ENCODE measurements at places on chromosomes 16 and 17.

DNA sequence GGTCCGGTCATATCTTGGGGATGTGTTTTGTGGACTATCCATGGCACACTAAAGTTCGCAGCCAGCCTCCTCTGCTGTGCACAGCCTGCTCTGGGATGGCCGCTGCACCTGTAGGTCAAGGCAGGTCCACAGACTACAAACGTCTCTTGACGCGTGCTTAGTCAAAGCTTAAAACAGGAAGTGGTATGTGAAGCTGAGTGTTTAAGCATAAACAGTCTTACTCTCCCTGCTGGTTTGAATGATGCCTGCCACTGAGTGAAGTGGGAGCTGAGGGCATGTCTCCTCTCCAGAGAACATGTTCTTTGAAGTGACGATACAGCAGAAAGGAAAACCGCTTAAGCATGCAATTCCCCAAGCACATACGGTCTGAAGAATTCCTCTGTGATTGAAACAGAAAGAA lies 365.6 kb downstream of the SLC39A11 start:
- peaks cover 43% of the 10 kb centered on the region for H3K4me1 ChIP-seq
- no peaks in the 10 kb centered on the region for H3K36me3 ChIP-seq
- H3K27me3 ChIP-seq, result no peaks in the 10 kb centered on the region
- peak overlapping the region; percentile 64 for H3K27ac ChIP-seq

DNA sequence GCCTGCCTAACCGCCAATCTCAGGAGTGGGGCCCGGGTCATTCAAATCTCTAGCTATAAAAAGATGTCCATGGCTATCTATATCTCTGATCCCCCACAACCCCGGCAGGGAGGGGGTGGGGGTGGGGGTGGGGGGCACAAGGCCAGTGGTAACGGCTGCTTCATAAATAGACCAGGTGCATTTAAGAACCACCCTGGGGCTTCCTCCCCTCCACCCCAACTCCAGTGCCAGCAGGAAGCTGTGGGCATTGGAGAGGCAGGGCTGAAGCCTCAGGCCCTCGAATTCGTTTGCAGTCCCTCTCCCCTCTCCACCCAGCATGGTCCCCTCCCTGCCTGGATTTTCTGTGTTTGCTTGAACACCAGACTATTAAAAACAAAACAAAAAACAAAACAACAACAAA lies 56.0 kb downstream of the RAP1GAP2 start:
- no peak overlapping the region for H3K27ac ChIP-seq
- DNase-seq, result no peak
- peaks cover 21% of the 10 kb centered on the region for H3K4me1 ChIP-seq

- DNase-seq, result no peak
- peaks cover 17% of the 10 kb centered on the region for H3K27me3 ChIP-seq
- H3K4me1 ChIP-seq, result peaks cover 6% of the 10 kb centered on the region
- H3K36me3 ChIP-seq, result no peaks in the 10 kb centered on the region
Measured at GRCh38 chr17:73705594-73705993, 61.3 kb upstream of the SDK2 start.

GRCh38 chr17:78893684-78894083 lies 9.3 kb downstream of the CEP295NL start:
- H3K27me3 ChIP-seq, result no peaks in the 10 kb centered on the region
- peaks cover 58% of the 10 kb centered on the region for H3K4me1 ChIP-seq
- no peak for DNase-seq
- H3K4me3 ChIP-seq, result no peak overlapping the region
- H3K27ac ChIP-seq, result peak overlapping the region; percentile 71

- H3K4me3 ChIP-seq, result no peak overlapping the region
- H3K27me3 ChIP-seq, result no peaks in the 10 kb centered on the region
- H3K4me1 ChIP-seq, result no peaks in the 10 kb centered on the region
- H3K27ac ChIP-seq, result no peak overlapping the region
- DNase-seq, result no peak
Measured at GRCh38 chr16:26189536-26189935, 497.8 kb downstream of the HS3ST4 start.

GRCh38 chr17:58385359-58385899 lies 31.9 kb downstream of the RNF43 start:
- H3K36me3 ChIP-seq, result no peaks in the 10 kb centered on the region
- H3K27ac ChIP-seq, result no peak overlapping the region
- no peak overlapping the region for H3K4me3 ChIP-seq
- H3K27me3 ChIP-seq, result peaks cover 32% of the 10 kb centered on the region

DNA sequence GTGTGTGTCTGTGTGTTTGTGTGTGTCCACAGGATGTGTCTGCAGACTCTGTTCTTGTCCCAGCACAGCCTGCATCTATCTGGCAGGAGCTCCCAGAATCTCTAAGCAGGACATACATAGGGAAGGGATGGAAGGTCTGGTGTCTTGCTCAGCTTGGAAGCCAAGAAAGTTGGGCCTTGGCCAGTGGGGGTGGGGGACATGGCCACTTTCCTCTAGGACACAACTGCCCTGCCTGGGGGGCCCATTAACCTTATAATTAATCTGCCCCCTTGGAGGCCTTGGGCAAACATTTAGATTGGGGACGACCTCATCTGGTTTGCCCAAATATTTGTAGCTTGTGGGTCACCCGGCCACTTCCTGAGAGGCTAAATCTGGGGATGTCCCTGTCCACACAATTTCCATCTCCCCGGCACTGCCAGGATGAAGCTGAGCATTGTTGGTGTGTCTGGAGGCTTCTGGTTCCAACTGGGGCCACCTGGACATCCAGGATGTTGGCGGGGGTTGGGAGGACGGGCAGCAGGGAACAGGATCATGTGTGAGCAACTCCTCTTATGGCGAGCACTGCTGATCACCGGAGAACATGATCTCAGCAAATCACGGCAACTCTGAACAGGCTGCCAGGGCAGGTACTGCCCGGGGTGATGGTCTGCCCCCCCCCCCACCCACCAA lies 17.2 kb upstream of the FOXF1 start:
- peaks cover 92% of the 10 kb centered on the region for H3K27me3 ChIP-seq
- peaks cover under 1% of the 10 kb centered on the region for H3K4me1 ChIP-seq
- no peak overlapping the region for H3K27ac ChIP-seq
- H3K36me3 ChIP-seq, result no peaks in the 10 kb centered on the region

DNA sequence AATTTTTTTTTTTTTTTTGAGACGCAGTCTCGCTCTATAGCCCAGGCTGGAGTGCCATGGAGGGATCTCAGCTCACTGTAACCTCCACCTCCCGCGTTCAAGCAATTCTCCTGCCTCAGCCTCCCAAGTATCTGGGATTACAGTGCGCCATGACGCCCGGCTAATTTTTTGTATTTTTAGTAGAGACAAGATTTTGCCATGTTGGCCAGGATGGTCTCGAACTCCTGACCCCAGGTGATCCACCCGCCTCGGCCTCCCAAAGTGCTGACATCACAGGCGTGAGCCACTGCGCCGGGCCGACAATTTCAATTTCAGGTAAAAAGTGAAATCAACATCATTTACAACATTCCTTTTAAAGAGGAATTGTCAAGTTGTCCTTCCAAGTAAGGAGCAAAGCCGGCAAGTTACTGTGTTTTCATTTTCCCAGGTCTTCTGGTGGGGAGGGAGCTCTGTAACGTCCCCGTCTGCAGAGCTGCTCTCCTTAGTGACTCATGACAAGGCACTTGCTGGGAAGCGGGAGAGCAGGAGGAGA lies 873 bp downstream of the NPLOC4 start:
- DNase-seq, result no peak
- H3K4me3 ChIP-seq, result peak overlapping the region; percentile 95
- peaks cover 23% of the 10 kb centered on the region for H3K4me1 ChIP-seq
- peaks cover 4% of the 10 kb centered on the region for H3K36me3 ChIP-seq

GRCh38 chr17:71600137-71600789 lies 520.6 kb upstream of the SOX9 start:
- no peaks in the 10 kb centered on the region for H3K4me1 ChIP-seq
- peaks cover 7% of the 10 kb centered on the region for H3K27me3 ChIP-seq
- H3K36me3 ChIP-seq, result no peaks in the 10 kb centered on the region
- DNase-seq, result no peak
- no peak overlapping the region for H3K27ac ChIP-seq

- H3K4me3 ChIP-seq, result no peak overlapping the region
- no peak for DNase-seq
- no peak overlapping the region for H3K27ac ChIP-seq
- no peaks in the 10 kb centered on the region for H3K4me1 ChIP-seq
Measured at GRCh38 chr17:57201481-57201880, 54.8 kb upstream of the MSI2 start.

- DNase-seq, result no peak
- H3K4me1 ChIP-seq, result peaks cover 92% of the 10 kb centered on the region
- no peaks in the 10 kb centered on the region for H3K27me3 ChIP-seq
- H3K4me3 ChIP-seq, result peak overlapping the region; percentile 69
- peaks cover 5% of the 10 kb centered on the region for H3K36me3 ChIP-seq
- peak overlapping the region; percentile 98 for H3K27ac ChIP-seq
Measured at GRCh38 chr16:85583491-85584181, 29.5 kb upstream of the GSE1 start.

DNA sequence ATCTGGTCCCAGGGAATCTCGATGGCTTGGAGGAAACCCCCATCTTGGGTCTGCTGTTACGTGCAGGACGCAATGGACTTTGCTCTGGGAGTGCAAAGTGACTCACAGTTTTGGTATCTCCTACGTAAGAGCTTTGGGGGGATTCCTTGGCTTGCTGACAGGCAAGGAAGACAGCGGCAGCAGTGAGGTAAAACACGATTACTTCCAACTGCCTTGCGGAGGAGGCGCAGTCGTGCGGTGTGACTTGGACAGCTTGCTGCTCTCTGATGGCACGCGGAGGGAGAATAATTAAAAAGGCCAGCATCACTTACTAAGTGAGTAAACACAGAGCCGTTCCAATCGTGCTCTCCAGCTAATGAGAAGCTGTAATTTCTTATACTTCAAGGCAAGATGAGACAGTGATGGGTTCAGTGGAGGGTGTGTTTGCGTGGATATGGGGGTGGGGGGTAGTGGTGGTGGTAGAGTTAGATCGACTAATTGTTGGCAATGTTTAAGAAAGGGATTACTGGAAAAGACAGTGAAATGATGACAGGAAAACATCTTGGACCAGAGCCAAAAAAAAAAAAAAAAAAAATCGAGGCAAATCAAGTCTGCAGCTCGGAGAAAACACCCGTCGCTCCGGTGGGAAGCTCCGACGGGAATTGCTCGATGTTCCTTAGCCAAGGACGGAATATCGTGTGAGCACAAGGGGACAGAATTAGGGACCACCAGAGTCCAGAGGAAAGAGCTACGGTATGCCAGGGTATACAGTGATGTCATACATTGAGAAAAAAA lies 184.8 kb upstream of the ZFHX3 start:
- peaks cover 32% of the 10 kb centered on the region for H3K27me3 ChIP-seq
- H3K36me3 ChIP-seq, result no peaks in the 10 kb centered on the region
- H3K4me1 ChIP-seq, result peaks cover 5% of the 10 kb centered on the region
- no peak overlapping the region for H3K4me3 ChIP-seq
- no peak for DNase-seq

GRCh38 chr16:87555647-87556046 lies 46.7 kb upstream of the JPH3 start:
- H3K4me1 ChIP-seq, result peaks cover 38% of the 10 kb centered on the region
- H3K36me3 ChIP-seq, result no peaks in the 10 kb centered on the region
- DNase-seq, result no peak
- no peak overlapping the region for H3K27ac ChIP-seq

DNA sequence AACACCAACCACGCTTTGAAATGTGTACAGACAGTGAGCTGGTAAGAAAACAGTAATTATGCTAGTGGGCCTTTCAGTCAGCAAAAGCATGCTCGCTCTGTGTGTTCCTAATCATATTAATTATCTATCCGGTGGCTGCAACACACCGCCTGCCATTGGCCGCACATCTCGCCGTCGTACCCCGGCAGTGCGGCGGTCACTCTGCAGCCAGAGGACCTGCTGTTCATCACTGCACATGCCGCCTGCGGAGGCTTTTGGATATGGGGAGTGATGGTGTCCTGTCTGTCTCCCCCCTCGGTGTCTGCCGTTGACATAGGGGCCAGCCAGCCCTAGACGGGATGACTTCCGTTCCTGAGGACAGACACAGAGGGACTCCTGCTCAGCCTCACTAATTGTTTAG lies 68.5 kb downstream of the RPA1 start:
- H3K36me3 ChIP-seq, result peaks cover 24% of the 10 kb centered on the region
- H3K4me1 ChIP-seq, result no peaks in the 10 kb centered on the region
- no peak overlapping the region for H3K4me3 ChIP-seq
- no peaks in the 10 kb centered on the region for H3K27me3 ChIP-seq

DNA sequence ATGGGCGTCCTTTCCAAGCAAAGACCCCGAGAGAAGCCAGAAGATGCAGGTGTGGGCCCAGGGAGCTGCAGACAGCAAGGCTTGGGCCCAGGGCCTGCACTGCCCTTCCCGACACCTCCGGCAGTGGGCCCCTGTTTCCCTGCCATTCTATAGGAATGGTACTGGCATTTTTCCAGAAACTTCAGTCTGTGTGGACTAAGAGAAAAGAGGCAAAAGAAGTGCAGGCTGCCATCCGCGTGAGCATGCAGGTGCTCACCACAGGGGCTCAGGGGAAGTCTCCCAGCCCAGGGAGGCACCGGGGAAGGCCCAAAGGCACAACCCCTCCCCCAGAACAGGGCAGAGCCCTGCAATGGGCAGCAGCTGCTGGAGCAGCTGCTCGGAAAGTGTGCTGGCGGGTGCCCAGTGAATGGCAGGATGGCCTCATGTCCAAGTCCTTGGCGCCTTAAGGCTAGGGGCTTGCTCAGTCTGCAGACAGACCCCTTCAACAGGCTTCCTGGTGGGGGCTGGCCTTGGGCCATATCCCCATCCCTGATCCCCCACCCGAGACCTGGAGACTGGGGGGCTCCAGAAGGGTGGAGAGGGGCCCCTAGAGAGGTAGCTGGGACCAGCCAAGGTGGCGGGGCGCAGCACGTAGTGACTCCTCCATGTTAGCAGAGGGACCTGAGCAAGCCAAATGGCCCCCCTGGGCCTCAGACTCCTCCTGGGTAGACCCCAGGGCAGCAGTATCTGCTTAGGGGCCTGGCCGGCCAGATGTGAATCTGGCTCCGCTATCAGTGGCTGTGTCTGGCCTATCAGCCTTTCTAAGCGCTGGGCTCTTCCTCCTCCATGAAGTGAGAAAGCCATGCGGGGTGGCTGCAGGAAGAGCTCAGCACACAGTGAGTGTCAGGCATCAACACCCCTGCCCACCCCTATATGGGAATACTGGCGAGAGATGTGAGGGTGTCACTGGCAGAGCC lies 6.7 kb upstream of the TPPP3 start:
- peaks cover 15% of the 10 kb centered on the region for H3K4me1 ChIP-seq
- H3K36me3 ChIP-seq, result peaks cover 4% of the 10 kb centered on the region
- H3K27me3 ChIP-seq, result no peaks in the 10 kb centered on the region
- no peak for DNase-seq

Measured in osteocyte (in vitro differentiated cells).